Stimulated activated CD8-positive, alpha-beta memory T cell treated with anti-CD3 and anti-CD28 coated beads, Interleukin-7, amount 100 ng/mL, for 1 hour (primary cell): ENCODE measurements at places on chromosomes 5 and 9.
A peak's percentile ranks its signal among the peaks of the same experiment; 100 is the strongest.

- DNase-seq: no peak
Measured at GRCh38 chr9:33988219-33988890, 60.3 kb downstream of the UBAP2 start.

DNA sequence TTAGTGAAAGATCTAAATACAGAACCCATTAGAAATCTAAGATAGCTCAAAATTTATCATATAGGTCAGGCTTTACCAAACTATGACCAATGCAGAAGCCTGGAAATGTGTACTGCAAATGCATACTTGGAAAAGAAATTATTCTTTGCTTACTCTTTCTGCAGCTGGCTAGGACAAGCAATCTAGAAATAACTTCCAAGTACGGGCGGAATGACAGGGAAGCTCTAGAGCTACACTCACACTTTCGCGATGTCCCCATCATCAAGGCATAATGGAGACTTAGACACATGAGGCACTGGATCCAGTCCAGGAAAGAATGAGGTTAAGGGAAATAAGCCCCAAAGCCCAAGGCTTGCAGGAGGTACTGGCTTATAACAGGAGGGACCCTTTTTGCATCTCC is 22.4 kb upstream of the MAP1B start:
- DNase-seq: no peak

DNA sequence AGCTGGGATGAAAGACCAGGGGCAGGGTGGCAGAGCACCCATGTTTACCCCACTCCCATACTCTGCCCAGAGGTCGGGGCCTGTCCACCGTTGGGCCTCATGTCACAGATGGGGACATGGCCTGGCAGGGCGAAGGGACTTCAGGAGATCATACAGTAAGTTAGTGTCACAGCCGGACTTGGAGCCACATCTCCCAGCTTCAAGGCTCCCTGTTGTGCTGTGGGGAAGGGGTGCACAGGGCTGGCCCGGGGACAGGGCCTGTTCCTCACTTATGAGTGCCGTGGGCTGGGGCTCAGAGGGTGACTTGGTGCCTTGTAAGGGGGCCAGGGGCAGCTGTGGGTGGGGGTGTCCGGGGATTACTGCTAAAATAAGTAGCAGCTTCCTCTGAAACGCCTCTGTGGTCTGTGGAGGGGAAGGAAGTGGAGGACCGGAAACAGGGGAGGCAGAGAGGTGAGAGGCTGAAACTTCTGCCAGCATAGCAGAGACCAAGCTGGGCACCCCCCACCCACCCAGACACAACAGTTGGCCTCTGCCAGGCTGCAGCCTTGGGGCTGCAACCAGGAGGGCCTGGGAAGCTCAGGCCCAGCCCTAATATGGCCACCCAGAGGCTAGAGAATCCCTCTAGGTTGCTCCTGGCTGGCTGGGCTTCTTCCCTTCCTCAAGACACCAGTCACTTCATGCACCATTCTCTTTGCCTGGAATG is 41.1 kb upstream of the NEK6 start:
- DNase-seq: no peak

- DNase-seq: no peak
Measured at GRCh38 chr5:178434016-178434761, 156.0 kb downstream of the COL23A1 start.

DNA sequence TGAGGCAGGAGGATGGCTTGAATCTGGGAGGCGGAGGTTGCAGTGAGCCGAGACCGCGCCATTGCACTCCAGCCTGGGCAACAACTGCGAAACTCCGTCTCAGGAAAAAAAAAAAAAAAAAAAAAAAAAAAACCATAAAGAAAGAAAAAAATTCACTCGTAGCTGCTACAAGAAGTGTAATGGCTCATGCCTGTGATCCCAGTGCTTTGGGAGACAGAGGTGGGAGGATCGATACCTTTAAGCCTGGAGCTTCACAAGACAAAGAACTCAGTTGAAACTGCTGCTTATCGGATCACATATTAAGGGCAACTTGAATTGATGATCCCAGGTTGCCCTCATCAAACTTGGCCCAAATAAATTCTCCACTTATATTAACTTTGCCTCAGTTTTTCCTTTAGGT is 1.0 kb upstream of the ZCCHC7 start:
- no peak for DNase-seq

DNA sequence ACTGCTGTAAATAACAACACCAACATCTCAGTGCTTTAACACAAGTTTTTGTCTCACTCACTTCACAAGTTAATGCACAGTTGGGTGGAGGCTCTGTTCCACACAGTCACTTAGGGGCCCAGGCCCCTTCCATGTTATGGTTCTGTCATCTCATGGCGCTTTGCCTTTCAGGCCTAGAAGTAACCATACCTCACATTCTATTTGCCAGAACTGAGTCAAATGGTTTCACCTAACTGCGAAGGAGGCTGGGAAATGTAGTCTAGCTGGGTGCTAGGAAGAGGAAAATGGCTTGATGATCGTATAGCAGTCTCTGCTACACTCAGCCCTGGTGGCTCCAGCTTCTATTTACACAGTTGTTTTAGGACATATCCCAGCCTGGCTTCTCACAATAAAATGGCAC is 23.1 kb upstream of the MVB12B start:
- no peak for DNase-seq

DNA sequence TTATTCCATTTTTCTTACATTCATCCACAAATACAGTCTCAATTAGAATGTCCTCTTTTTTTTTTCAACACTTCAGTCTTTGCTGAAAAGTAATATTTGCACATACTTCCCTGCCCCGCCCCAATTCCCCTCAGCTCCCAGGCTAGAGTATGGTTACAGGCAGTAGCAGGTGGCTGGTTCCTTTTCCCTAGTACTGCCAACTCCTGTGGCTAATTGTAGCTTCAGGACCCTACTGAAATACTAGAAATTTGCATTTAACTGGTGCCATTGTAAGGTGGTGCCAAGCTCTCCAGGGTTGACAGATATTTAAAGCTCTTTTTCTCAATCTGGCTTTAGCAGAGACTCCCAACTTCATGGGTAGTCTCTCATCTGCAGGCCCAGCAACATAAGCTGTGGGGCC is 80.3 kb downstream of the FAM81B start:
- DNase-seq: no peak

- DNase-seq: peak; percentile 68
Measured at GRCh38 chr9:124869986-124870560, 8.1 kb downstream of the ARPC5L start.

DNA sequence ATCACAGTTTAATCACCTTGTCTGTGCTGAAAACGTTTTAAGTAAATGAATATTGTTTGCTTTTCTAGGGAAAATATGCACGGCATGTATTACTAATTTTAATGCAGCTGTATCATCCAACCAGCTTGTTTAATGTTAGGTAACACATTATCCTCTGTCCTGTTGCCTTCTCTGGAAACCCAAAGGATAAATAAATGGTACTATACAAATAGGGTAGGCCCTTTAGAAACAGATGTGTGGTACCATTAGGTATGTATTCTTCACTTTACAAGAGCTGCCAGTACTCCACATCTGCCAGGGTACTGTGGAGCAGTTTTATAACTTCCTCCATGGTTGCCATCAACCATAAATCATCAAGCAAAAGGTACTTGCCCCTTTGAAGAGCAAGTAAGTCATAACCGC is 42.9 kb downstream of the FAF2 start:
- DNase-seq: no peak

GRCh38 chr5:9056046-9056445 is 489.8 kb downstream of the SEMA5A start:
- no peak for DNase-seq

- DNase-seq: no peak
Measured at GRCh38 chr5:88846434-88846833, 36.5 kb downstream of the MEF2C start.

- no peak for DNase-seq
Measured at GRCh38 chr5:91938441-91938840, 555.3 kb upstream of the ARRDC3 start.
